Motor neuron (in vitro differentiated cells): ENCODE measurements at places on chromosomes 12 and 14.
A peak's percentile ranks its signal among the peaks of the same experiment; 100 is the strongest.

DNA sequence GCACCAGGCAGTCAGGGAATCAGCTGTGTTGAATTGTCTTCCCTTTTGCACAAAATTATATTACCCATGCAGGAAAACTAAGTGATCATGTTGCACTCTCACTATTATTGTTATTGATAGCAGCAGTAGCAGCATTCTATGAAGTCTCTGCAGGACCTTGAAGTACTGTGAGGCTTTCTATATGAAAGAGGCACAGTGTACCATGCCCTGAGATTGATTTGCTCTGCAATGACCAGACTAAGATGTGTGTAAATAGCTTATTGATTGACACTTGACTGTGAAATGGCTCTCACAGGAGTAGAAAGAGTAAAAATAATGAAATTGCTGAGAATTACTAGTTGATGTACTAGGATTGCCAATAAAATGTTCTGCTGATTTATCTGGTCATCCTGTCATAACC, 99.9 kb downstream of the KICS2 start:
- no peak for ATAC-seq

DNA sequence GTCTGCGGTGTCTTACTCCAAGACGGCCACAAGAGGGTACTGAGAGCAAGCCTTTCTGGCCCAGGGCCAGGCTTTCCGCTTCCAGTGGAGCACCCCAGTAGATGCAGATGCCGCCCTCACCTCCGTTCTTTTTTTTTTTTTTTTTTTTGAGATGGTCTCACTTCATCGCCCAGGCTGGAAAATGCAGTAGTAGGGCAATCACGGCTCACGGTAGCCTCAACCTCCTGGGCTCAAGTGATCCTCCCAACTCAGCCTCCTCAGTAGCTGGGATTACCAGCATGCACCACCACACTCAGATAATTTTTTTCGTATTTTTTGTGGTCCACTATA, 5.6 kb upstream of the LBHD2 start:
- ATAC-seq: peak; percentile 42

- ATAC-seq: peak; percentile 36
These were observed 1.4 kb downstream of the SYNE3 start for GRCh38 chr14:95515080-95515489.

DNA sequence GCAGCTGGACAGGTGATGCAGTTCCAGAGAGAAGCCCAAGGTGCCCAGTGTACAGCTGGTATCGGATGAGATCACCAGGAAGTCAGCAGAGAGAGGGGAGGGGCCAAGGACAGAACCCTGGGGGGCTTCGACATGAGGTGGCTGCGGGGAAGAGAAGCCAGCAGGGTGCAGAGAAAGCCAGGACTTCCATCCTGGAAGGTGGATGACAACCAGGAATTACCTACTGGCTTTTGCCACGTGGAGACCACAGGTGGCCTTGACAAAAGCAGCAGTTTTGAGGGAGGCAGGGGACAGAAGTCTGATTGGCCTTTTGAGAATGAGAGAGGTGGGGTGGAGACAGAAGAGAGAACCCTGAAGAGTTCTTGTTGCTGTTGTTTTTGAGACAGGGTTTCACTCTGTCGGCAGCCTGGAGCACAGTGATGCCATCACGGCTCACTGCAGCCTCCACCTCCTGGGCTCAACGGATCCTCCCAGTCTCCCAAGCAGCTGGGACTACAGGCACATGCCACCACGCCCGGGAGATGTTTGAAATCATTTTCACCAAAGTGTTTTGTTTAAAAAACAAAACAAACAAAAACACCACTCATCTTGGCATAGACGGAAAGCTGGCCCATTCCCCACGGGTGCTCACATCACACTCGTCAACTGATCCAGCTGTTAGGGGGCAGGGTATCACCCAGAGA, 35.2 kb downstream of the CDC42BPB start:
- peak; percentile 88 for ATAC-seq

DNA sequence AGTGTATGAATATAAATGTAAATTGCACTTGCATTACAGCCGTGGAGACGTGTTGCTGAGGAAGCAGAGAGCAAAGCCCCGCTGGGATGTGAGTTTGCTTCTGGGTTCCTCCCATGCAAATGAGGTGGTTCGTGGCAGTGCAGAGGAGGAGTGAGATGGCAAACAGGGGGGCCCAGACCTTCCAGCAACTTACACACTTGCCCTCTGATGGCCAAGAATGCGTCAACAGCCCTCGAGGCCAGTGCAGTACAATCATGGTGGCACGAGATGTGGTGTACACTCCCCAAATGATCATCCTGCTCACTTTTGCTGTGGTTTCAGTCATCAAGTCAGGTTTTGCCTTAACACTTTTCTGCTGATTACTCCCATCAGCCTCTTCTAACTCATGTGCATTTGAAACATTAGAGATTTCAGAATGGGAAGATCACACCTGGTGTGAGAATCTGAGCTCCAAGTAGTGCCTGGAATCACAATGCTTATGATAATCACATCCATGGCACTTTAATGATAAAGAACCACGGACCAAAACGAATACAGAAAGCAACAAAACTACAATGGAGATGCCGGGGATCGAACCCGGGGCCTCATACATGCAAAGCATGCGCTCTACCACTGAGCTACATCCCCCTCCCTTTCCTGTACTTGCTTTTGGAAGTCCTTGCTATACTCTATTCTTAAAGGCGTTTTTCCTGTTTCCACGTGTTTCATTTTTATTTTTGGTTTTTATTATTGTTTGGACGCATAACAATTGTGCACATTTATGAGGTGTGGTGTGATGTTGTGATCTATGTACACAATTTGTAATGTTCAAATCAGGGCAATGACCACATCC, 7.0 kb upstream of the UBC start:
- ATAC-seq: peak; percentile 22

DNA sequence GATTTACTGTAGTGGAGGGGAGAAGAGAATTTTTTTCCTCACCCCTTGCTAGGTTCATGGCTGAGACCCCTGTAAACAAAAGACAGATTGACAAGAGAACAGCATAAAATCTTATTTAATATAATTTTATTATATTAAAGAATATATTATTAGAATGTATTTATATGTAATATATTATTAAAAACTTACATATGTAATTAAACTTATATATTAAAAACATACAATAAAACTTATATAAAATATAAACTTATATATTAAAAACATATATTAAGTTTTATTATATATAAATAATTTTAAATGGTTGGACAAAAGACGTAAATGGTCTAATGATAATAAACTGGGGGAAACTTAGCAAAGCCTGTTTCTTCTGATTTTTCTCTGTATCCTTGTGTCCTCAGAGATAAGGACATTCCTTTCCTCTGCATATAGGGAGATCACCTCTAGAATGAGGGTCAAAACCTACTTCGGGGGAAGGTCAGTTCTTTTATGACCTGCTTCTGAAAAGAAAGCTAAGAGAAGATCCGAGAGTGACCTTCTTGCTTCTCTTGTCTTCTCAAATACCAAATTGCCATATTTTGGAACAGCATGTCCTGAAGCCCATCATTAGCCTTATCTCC, 8.9 kb upstream of the PPM1H start:
- no peak for ATAC-seq

DNA sequence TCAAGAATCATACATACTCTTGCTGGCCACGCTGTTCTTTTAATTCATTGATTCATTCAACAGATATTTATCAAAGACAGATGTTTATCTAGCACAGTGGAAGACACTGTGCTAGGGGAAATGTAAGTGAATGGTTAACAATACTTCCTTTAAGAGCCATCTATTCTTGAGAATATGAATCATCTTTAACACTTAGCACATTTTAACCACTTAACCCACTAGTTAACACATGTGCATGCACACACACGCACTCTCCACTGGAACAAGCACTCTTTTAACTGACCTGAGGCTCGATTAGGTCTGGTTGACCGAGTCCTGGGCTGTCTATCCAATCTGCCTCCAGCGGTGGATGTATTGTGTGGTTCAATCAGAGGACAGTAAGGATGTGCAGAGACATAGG, 34.6 kb downstream of the LMNTD1 start:
- no peak for ATAC-seq

GRCh38 chr12:56417739-56418138, 31.5 kb downstream of the TIMELESS start:
- ATAC-seq: no peak

DNA sequence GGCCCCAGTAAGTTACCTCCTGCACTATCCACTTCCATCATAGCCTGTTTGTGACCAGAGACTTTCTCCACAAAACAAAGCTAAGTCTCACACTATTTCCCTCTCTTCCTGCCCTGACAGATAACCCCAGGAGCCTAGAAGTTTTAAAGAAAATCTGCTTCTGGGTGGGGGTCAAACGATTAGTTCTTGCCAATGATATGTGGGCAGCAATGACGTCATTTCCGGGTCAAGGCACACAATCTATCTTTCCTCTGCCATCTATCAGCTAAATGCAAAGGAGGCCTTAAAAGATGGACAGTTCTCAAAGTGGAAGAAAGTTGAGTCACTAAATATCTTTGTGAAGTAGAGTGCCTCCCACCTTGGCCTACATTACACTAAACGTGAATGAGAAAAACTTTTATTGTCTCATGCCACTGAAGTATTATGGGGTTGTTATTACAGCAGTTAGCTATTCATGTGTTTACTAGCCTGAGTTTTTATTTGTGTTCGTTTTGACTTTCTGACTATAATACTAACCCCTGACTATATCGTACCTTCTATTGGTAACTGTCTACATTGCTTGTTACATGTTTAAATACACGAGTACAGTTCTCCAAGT, 86.2 kb downstream of the DENND5B start:
- no peak for ATAC-seq

GRCh38 chr12:124422142-124422569, 127.3 kb downstream of the RFLNA start:
- peak; percentile 34 for ATAC-seq

- ATAC-seq: peak; percentile 45
These were observed 59.4 kb downstream of the DDX51 start for GRCh38 chr12:132084621-132085290.

DNA sequence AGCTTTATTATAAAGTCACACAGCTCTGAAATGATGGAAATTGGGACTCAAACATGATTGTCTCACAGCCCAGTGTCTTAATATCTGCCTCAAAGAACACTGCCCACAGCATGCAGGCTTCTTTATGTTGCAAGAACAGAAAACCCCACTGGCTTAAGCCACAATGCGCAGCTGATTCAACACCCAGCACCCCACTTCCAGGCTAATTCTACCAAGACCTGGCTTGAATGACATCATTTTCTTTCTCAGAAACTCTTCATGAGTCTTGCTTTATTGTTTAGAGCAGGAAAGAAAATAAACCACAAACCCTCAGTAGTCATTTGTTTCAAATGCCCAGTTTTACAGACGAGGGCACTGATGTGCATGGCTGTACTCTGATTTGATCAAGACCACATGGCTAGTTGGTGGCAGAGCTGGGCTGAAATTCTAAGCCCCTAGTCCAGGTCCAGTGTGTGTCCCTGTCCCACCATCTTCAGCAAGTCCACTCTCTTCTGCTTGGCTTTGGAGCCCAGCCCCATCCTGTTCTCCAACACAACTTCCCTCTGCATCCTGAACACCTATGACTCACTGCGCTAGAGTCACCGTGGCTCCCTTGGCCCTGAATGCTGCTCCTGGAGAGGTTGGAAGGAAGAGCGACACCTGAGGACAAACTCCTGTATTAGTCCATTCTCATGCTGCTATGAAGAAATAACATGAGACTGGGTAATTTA, 50.3 kb upstream of the SRSF5 start:
- no peak for ATAC-seq

DNA sequence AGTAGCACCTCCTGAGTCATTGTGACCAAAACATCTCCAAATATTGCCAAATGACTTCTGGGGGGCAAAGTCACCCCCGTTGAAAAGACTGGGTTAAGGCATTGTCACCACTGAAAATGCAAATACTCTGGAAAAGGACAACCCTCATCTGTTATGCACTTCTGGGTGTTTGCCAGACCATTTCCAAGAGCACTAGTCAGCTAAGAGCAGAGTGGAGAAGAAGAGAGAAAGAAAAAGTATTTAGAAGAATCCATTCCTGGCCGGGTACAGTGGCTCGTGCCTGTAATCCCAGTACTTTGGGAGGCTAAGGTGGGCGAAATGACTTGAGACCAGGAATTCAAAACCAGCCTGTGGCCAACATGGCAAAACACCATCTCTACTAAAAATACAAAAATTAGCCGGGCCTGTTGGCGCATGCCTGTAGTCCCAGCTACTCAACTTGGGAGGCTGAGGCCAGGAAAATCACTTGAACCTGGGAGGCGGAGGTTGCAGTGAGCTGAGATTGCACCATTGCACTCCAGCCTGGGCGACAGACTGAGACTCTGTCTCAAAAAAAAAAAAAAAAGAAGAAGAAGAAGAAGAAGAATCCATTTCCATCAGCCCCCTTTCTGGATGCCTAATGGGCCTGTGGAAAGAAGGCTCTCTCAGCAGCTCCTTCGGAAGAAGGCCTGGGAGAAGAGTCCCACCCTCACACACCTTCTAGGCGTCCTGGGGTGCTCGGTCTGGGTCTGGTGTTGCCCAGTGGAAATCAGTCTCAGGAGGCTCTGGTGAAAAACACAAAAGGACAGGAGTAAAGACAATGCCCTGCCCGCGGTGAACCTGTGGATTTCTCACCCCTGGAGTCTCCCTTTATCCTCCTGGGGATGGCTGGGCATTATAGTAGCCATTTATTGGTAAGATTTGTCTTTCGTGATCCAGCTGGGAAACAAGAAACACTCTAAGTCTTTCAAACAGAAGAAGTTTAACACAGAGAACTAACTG, 3.5 kb upstream of the LTBR start:
- no peak for ATAC-seq

GRCh38 chr12:28963554-28963953, 185.5 kb upstream of the FAR2 start:
- ATAC-seq: no peak

DNA sequence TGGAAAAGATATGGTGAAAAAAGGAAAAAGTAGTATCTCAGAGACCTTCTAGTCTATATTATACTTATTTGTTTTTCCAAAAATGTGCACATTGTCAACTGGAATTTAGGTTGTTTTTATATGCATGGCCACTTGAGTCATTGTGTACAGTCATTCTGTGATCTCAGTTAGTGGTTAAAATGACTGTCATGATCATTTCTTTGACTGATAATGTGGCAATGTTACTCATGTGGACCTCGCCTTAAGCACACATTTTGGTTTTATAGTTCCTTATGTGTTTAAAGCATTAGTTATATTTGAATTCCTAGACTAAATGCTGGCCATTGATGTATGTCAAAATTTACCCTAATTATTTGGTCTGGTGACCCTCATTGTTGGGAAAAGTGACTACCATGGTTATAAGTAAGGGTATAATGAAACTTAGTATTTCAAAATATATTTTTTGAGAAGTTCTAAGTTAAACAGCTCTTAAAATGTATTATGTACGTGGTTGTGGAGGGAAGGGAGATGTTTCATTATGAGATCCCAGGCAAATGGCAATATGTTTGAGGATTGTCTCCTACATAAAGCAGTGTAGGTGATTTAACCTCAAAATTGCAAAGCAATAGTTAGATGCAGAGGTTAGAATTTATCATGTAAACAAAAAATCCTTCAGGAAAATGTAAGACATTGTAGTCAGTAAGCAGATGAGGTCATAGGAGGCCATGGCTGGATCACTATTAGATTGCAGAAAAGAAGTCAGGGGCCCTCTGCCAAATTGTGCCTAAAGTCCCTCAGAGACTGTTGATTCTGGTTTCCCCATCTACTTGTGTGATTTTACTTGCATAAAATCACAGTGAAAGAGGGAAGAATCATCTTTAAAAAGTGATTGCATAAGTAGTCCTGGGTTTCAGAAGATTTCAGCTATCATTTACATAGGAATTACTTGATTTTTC, 17.5 kb downstream of the PNMA1 start:
- ATAC-seq: peak; percentile 91
